ENCODE measurements at places on chromosomes 16 and 17.

DNA sequence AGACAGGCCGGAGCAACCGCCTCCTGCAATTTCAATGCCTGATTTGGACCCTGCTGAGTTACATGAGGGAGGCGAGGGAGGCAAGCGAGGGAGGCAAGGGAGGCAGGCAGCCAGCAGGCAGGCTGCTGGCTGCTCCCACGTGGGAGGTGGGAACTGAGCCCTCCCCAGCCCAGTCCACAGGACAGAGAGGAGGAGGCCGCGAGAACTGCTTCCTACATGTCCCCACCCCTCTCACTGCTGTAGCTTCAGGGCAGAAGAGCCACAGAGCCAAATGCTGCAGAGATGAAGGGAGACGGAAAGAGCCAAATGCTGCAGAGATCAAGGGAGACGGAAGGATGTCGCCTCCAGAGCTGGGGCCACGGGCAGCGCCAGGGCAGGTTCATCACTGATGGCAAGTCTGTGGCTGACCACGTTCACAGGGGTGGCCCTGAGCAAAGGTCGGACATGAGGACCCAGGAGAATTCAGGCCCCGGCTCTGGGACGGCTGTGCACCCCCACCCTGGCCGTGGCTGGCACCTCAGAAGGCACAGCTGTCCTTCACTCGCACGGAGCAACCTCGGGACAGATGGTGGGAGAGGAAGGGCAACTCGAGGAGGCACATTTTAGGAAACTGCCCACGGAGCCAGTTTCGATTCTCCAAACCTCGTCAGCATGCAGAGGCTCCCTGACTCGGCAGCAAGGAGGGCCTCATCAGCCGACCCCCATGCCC, 21.5 kb downstream of the RPH3AL start:
- DNase-seq, result no peak

- DNase-seq, result no peak
Observed at GRCh38 chr16:27424772-27425498, 23.0 kb downstream of the IL21R start.

- DNase-seq, result no peak
Observed at GRCh38 chr16:49061137-49061714, 220.4 kb downstream of the CBLN1 start.

DNA sequence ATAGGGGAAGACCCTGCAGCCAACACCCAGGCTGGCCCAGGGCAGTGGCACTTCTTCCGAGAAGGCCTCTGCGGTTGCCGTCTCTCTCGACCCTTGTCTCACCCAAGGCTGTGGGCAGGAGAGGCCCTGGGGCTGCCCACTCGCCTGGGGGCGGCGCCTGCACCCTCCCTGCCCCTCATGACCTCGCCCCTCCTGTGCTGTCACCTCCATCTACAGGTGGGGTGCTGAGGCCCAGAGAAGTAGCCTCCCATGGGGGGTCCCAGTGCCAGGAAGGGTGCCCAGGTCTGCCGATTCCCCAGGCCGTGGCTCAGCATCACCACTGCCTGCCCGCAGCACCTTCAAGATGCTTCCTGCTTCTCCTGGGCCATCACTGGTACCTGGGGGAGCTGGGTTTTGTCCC, 992 bp downstream of the NLRC3 start:
- DNase-seq, result no peak

DNA sequence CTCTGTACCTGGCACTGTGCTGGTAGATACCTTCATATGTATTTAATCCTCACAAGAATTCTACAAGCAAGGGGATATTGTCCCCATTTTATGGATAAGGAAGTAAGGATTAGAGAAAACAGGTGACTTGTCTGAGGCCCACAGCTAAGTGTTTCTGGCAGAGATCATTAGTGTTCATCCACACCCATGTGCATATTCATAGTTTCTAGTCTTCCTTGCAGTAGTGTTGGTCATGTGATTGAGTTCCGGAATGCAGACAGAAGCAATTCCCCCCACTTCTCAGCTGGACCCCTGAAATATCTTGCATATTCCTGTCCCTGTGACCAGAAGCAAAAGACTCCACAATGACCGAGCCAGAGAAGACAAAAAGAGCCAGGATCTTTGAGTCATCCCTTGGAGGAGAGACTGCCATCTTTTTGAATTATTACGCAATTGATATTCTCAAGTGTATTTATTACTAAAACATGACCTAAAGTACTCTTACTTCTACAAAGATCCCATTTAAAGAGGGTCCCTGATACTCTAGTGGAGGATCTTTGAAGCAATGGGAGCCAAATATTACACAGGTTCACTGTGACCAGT, 43.4 kb downstream of the SOX9 start:
- no peak for DNase-seq

DNA sequence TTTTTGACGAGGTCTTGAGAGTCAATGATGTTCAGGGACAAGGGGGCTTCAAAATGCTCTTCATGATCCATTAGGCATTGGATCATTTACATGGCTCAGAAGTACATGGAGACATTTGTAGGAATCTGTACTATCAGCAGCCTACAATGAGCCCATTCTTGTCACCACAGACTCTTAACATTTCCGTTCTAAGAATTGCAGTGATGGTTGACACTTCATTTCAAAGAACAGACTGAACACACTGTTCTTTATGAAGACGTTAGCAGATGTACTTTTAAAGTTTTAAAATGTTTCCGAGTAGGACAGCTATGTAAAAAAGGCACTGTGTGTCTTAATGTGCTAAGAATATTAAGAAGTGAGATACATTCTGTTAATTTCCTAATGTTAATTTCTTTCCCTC, 97.3 kb upstream of the GOT2 start:
- no peak for DNase-seq

GRCh38 chr17:27495460-27495859, 39.2 kb downstream of the KSR1 start:
- no peak for DNase-seq

DNA sequence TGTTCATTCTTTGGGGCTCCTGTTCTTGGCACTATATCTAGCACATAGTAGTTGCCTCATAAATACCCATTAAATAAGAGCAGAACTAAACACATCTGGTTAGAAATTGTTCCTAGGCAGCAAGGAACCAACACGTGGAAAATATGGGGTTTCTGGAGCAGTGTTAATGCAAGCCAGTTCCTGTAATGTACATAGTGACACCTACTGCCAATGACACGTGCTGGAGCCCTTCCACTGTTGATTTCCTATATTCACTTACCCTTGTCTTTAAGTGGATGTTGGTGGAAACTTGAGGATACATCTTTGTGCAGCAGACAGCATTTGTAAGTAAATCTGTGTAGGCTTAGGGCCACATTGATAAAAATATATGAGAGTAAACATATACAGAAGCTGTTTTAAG, 1.6 kb upstream of the IRF8 start:
- no peak for DNase-seq

- DNase-seq, result no peak
Observed at GRCh38 chr17:76083536-76084182, 4.7 kb downstream of the ZACN start.

DNA sequence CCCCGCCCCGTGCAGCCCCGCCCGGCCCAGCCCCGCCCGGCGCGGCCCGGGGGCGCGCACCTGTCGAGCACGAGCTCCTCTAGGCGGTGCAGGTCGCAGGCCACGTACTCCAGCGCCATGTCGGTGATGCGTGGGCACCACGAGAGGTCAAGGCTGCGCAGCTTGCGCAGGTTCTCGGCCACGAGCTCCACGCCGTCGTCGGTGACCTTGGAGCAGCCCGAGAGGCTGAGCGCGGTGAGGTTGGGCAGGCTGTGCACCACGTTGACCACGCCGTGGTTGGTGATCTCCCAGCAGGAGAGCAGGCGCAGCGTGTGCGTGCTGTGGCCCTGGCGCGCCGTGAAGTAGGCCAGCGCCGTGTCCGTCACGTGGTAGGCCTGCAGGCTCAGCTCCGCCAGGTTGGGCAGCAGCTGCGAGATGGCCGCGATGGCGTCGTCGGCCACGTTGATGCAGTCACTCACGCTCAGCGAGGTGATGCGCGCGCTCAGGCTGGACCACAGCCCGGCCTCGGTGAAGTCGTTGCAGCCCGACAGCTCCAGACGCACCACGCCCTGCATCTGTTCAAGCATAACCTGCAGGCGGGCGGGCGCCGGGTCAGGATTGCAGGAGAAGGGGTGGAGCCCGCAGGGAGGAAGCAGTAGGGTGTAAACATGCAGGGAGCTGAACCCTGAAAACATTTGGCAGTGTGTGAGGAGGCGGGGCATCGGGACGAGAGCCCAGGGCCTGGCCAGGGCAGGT, 5.3 kb upstream of the WDR24 start:
- peak; percentile 81 for DNase-seq

- DNase-seq, result peak; percentile 52
Observed at GRCh38 chr17:47663912-47664623, 14.3 kb downstream of the KPNB1 start.

GRCh38 chr16:54817432-54817831, 113.2 kb upstream of the IRX5 start:
- DNase-seq, result no peak

DNA sequence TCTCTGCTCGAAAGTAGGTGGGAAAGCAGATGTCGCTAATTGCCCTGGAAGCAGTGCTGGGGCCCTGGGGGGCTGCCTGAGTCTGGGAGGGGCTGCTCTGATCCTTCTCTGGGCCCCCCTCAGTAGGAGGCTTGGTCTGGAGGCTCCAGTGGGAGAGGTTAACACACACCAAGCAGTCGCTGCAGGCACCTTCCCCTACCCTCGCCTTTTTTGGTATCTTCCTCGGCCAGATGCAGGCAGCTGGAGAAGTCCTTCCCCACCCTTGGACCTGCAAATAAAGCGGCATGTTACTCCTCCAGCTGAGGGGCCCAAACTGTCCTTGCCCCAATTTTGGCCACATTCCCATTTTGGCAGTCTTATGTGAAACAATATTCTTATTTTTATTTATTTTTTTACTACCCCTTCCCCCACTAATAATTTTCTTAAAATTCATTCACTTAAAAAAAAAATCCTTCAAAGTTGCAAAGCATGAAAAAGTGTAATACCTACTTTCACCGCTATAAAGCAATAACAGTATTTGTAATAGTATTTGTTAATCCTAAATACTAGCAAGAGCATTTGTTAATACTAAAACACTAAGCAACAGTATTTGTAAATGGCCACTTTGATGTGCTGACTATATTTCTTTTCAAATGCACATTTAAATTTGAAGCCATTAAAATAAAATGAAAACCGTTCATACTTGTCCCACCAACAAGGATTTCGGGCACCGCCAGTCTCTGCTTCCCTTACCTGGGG, 15.0 kb downstream of the C16orf46 start:
- peak; percentile 22 for DNase-seq

- no peak for DNase-seq
Observed at GRCh38 chr16:49849037-49849753, 6.7 kb downstream of the ZNF423 start.

DNA sequence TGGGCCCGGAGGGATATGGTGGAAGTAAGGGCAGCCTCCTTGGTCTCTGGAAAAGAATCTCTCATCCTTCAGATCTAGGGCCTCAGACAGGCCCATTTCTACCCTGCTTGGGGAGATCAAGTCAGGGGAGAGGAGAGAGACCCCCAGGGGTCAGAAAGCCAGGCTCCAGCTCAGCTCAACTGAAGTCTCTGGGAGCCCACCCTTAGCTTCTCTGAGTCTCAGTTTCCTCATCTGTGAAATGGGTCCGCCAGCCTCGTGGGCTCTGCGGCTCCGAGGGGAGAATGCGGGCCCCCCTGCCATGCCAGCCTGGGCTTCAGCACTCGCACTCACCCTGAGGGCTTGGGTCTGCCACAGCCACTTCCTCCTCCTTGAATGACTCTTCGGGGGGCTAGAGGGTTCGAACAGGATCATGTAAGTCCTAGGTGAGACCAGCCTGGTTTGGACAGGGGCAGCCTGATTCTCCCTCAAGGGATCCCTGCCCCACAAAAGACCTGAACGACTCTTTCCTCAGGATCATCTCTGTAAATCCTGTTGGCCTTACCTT, 6.7 kb downstream of the CNGB1 start:
- DNase-seq, result no peak

DNA sequence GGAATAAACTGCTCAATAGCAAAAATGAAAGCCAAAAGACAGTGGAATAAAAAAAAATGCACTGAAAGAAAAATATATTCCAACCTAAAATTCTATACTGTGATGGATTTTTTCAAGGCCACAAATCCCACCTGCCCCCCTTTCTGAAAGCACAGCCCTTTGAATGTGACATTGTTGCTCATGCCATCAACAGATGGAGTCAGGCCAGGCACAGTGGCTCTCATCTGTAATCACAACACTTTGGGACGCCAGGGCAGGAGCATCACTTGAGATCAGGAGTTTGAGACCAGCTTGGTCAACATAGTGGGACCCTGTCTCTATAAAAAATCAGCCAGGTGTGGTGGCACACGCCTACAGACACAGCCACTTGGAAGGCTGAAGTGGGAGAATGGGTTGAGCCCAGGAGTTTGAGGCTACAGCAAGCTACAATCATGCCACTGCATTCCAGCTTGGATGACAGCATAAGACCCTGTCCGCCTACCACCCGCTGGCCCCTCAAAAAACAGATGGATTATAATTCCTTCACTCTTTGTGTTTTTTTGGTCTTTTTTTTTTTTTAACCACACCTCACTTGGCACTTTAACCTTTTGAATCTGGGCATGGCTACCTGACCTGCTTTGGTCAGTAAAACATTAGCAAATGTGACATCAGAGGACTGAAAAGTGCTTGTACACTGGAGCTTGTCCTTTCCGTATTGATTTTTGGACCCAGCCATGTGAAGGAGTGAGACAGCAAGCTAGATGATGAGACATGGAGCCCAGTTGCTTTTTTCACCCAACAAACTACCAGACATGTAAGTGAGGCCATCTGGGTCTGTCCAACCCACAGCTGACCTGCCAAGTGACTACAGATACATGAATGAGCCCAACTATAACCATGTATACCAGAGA, 36.3 kb downstream of the GLG1 start:
- no peak for DNase-seq

- no peak for DNase-seq
Observed at GRCh38 chr17:56583772-56584171, 9.7 kb upstream of the NOG start.

DNA sequence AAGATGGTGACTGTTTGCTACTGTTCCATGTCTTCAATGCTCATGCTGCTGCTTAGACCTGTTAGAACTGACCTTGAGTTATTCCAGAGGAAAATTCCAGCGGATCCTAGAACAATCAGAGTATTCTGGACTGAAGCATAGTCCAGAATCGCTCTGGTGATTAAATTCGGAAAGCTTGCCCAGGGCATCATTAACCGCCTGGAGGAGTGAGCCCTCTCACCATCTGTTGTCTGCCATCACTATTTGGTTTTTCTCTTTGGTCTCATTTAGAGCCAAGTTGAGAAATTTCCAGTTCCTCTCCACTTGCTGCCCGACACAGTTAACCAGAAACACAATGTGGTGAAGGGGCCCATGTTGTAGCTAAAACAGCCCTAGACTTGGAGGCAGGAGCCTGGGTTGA, 104.1 kb downstream of the BMERB1 start:
- no peak for DNase-seq

GRCh38 chr17:31798205-31798724, 60.8 kb downstream of the COPRS start:
- no peak for DNase-seq

GRCh38 chr16:72721981-72722380, 325.9 kb downstream of the ZFHX3 start:
- no peak for DNase-seq

DNA sequence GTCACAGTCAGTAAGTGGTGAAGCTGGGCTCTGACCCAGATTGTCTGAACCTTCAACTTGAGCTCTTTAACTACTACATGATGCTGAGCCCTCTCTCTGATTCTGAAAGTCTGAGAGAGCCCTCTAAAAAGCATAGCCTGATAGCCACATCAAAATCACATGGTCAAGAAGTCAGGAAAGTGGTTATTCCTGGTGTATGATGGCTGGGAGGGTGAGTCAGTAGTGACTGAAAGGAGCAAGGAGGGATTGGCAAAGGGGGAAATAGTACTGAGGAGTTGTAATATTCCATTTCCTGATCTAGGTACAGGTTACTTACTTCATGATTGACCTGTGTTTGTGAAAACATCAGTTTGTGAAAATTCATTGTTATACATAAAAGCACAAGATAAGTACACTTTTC, 89.1 kb downstream of the SSH2 start:
- DNase-seq, result no peak

Measured in glutamatergic neuron (in vitro differentiated cells).